OCI-M1 (cell line): ENCODE measurements at places on chromosomes 16 and 17.

DNA sequence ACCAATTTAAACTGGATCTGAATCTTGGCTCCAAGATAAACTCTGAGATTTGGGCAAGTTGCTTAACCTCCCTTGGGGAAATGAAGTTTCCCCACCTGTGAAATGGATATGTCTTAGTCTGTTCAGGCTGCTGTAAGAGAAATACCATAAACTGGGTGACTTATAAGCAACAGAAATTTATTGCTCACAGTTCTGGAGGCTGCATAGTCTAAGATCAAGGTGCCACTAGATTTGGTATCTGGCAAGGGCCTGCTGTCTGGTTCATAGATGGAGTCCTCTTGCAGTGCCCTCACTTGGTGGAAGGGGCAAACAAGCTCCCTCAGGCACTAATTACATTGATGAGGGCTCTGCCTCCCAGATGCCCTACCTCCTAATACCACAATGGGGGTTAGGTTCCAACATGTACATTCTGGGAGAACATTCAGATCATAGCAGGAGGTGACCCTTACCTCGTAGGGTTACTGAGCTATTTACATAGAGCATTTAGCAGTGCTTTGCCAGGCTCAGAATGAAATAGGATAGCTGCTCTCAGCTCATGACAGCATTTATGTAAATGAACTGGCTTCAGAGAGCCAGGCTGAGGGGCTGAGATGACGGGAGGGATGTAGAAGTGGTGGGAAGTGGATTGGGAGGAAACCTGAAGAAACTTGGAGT lies 83.9 kb downstream of the SPECC1 start:
- DNase-seq, result no peak

DNA sequence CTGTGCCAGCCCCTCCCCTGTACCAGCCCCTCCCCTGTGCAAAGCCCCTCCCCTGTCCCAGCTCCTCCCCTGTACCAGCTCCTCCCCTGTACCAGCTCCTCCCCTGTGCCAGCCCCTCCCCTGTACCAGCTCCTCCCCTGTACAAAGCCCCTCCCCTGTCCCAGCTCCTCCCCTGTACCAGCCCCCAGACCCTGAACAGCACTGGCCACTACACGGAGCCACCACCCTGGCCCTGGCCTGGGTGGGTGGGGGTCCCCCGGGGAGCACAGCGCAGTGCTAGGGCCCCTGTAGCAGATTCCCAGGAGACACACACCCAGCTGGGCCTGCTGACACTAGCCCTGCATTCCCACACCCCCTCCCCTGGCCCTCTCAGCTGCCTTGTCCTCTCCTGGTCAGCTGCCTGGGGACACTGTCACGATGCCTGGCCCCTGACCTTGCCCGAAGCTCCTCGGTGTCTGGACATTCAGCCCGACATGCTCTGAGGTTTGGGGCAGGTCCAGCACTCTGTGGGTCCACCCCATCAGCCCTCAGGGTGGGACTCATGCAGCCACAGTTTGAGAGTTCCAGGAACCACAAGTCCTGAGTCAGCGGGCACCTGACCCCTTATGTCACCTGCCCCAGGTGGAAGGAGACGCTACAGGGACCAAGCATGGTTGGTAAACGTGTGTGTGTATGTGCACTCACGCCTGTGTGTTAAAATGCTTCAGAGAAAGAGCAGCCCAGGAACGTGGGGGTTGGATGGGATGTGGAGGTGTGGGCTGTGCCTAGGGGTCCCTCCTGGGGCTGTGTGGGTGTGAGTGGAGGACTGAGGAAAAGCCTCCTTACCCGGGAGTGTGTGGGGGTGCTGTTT lies 114.2 kb downstream of the METRNL start:
- no peak for DNase-seq

- no peak for DNase-seq
Measured at GRCh38 chr17:82710499-82711232, 5.8 kb upstream of the FN3KRP start.

- DNase-seq, result peak; percentile 34
Measured at GRCh38 chr17:49696233-49696761, 11.5 kb downstream of the SLC35B1 start.

GRCh38 chr16:21719283-21719682 lies 55.5 kb downstream of the OTOA start:
- DNase-seq, result no peak

GRCh38 chr17:4623249-4623648 lies 18.2 kb downstream of the ALOX15 start:
- no peak for DNase-seq

- DNase-seq, result no peak
Measured at GRCh38 chr17:8696906-8697305, 47.7 kb downstream of the CCDC42 start.

GRCh38 chr16:57409870-57410587 lies 5.5 kb downstream of the CCL17 start:
- no peak for DNase-seq

DNA sequence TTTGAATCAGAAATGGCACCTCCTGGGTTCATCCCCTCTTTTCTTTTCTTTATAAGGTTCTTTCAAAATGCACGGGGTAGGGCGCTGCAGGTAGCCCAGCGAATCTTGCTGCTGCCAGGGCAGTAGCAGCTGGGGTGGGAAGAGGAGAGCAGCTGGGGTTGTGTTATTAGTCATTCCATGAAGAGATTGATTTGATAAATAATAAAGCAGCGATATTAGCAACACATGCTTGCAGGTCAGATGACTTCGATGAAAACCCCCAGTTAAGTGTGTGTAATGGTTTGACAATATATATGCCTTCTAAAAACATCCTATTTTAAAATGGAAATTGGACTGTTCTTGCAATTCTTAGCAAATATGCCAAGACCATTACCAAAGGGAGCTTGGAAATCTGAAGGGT lies 200.7 kb downstream of the CCDC182 start:
- no peak for DNase-seq

- DNase-seq, result no peak
Measured at GRCh38 chr17:69788957-69789356, 286.1 kb upstream of the KCNJ16 start.

- peak; percentile 52 for DNase-seq
Measured at GRCh38 chr16:24540602-24541210, 1.3 kb downstream of the RBBP6 start.

DNA sequence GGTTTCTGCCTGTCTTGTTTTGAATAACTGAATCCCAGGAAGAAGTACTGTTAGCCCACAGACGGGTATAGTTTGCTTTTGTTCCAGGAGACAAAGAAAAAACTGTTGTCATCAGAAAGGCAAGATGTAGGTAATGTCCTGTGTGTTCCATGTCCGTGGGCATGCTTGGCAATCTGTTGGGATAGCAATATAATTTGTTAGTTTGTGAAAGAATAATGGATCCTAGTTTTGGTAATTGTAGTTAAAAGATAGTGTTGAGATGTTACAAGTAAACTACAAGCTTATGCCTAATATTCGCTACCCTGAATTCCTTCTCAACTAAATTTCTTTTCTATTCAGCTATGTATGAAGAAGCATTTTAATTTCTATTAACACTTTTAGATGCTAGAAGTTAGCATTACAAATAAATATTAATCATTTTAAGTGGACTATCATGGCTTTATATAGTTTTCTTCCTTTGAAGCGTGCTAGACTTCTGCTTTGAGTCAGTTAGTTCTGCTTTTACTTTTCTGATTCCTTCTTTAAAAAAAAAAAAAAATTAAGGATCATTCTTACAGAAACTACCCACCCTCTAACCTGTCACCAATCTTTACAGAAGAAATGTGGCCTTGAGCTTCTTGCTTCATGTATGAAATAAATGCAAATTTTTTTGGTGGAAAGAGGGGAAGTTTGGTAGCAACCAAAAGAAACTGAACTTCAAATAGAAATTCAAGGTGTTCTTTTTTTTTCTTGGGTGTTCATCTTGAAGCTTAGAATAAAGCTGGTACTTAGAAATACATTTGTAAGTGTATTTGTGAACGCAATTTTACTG lies 2.4 kb downstream of the EVI2A start:
- DNase-seq, result peak; percentile 63

GRCh38 chr17:82776454-82776853 lies 24.6 kb downstream of the TBCD start:
- no peak for DNase-seq

GRCh38 chr17:36072431-36073121 lies 8.5 kb downstream of the CCL18 start:
- peak; percentile 83 for DNase-seq

GRCh38 chr17:20028443-20028842 lies 19.3 kb downstream of the SPECC1 start:
- DNase-seq, result no peak

GRCh38 chr17:79647456-79647915 lies 36.6 kb upstream of the RBFOX3 start:
- no peak for DNase-seq

GRCh38 chr17:9817086-9817485 lies 4.8 kb downstream of the GSG1L2 start:
- DNase-seq, result no peak

DNA sequence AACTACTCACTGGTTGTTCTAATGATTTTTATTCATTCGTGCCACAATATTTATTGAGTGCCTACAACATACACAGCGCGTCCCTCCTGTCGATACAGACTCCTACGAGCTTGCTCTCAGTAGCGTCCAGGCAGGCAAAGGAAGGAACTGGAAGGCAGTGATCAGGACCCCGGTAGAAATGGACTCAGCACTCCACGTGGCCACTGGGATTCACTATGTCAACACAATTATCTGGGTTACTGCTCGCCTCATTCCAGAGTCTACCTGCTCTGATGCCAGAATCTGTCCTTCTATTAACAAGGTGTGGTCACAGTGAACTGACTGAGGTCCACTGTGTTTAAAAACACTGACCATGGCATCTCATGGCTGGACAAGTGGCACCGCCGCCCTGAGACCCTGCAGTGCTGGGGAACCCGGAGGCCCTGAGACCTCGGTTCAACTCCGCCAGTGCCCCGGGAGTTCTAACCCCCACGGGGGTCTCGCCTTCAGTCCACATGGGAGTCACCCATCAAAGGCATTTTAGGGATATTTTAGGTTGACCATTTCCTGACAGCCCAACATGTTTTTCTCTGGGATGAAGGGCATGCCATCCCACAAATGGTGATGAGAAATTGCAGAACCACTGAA lies 71.4 kb downstream of the ZFHX3 start:
- DNase-seq, result no peak

DNA sequence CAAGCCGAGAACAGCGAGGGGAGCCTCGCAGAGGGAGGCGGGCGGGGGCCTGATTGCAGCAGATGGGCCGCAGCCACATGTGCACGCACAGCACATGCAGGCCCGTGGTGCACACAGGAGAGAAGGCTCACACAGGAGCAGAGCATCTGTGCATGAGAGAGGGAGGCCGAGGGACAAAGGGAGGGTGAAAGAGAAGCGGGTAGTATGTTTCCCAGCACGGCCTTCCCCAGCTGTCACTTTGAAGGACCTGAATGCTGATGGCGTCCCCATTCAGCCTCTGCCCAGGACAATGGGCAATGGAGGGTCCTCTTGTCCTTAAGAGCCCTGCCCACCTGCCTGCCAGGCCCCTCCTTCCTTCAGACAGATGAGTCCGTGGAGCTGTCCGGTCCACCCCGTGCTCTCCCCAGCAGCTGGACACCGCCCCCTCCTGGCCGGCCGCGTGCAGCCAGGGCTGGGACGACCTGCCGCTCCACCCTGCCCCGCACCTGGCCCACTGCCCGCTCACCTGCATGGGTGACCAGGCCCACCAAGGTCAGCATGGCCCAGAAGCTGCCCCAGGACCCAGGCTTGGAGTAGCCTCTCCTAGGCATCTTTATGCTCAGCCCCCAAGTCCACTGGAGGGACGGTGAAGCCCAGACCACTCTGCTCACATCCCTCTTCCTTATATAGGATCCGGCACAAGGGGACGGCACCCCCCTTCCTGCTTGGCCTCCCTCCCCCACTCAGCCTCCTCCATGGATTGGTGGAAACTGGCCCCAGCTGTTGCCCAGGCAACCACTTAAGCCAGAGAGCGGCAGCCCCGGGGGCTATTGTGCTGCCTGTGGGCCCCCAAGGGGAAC lies at the start of gene BTBD17:
TSS of gene BTBD17 (minus strand) at position 639 of the 839 bp plus-strand sequence. CDS start at position 590, 49 bp downstream.
- DNase-seq, result peak; percentile 37

- DNase-seq, result no peak
Measured at GRCh38 chr16:12439399-12440227, 364.1 kb downstream of the CPPED1 start.

- DNase-seq, result no peak
Measured at GRCh38 chr17:75472119-75472518, 15.7 kb downstream of the TMEM94 start.

DNA sequence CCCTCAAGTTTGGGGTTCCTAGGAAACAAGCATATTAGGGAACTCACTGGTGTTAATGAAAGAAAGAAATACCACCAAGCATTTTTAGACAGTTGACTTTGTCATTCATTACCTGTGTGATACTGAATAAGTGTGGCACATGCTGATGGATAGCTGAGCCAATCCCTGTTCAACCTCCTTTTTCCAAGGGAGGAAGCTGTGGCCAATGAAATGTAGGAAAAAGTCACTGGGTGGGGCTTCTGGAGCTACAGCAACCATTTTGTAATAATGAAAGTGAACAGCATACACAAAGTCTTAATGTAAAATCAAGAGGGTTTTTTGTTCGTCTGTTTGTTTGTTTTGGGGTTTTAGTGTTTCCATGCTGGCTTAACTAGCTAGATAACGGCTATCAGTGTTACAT lies 254.3 kb upstream of the SALL1 start:
- no peak for DNase-seq

GRCh38 chr17:31132977-31133376 lies 38.2 kb downstream of the NF1 start:
- no peak for DNase-seq

DNA sequence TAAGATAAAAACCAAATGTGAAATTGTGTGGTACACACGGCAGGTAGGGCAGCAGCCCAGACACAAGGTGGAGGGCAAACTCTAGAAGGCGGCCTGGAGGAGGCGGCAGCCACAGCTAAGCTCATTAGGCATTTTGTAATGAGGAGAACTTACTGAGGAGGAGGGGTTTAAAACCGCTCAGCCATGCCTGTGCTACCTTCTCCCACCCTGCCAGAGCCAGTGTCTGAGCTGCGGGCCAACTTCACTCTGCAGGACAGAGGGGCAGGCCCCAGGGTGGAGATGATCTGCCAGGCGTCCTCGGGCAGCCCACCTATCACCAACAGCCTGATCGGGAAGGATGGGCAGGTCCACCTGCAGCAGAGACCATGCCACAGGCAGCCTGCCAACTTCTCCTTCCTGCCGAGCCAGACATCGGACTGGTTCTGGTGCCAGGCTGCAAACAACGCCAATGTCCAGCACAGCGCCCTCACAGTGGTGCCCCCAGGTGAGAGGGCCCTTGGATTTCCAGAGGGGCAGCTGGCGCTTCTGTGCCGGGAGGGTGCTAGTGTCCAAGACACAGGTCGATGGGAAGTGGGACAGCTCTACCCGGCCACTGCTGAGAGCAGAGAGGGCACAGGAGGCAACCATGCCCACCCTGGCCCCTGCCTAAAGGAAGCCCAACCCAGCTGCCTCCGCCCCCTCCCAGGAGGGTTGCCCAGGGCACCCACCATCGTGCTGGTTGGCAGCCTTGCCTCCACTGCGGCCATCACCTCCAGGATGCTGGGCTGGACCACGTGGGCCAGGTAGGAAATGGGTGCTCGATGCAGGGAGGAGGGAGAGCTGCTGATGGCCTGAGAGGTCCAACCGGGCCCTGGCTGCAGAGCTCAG lies 4.3 kb upstream of the SYNGR2 start:
- DNase-seq, result no peak
